ENCODE measurements at places on chromosomes 13 and 19. TPM values are rescaled to one million over a fixed set of nuclear protein-coding genes. Genes with fewer than 3 reads are reported as not detected.
A peak's percentile ranks its signal among the peaks of the same experiment; 100 is the strongest.

DNA sequence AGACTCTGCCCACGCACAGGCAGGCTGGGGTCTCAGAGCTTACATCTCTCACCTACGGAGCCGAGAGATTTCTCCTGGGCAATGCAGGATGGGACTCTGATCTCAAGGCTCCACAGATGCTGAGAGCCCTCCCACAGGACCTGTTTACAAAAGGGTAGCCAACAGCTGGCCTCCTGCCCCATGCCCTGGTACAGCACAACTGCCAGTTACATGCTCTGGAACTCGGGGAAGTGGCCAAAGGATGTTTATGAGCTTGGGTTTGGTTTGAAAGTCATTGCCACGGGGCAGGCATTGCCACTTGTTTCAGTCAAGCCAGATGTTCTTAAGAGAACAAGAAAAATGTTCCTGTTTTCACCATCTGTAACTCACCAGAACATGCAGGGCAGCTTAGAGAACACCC, 3.5 kb downstream of the DHRS12 start:
- no peak for DNase-seq

DNA sequence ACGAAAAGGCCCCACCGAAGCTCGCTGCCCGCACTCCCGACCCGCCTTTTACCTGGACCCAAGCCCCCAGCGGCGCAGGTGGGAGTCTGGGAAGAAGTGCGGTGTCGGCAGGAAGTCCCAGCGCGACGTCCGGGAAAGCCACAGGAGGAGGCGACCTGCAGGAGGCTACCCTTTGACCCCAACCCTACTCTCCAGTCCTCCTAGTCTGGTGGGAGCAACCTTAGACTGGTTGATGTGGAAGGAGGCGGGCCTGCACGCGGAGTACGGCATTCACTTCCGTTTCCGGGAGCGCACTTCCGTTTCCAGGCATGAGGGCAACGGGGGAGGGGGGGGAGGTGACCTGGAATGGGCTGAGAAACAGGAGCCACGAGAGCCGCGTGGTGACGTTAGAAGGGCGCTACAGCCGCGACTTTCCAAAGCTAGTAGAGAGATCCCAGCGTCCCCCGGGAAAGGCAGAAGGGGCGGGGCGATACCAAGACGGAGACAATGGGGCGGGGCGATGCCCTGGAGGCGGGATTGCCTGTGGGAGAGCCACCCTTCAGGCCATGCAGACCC, 28.5 kb downstream of the ZNF266 start:
- DNase-seq: no peak

DNA sequence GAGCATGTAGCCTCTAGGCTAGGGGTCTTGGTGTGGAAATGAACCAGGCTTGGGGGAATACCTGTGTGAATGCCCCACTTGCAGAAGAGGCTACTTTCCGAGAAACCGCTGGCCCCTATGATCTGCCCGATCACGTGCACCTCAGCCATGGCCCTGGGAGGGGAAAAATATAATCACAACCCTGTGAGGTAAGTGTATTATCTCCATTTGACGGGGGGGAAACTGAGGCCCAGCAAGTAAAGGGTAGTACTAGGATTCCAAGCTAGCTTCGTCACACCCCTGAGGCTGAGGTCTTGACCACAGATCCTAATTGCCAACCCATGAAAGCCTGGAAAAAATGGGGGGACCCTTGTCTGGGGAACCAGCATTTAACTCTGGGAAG, 587 bp downstream of the B9D2 start:
- DNase-seq: no peak

DNA sequence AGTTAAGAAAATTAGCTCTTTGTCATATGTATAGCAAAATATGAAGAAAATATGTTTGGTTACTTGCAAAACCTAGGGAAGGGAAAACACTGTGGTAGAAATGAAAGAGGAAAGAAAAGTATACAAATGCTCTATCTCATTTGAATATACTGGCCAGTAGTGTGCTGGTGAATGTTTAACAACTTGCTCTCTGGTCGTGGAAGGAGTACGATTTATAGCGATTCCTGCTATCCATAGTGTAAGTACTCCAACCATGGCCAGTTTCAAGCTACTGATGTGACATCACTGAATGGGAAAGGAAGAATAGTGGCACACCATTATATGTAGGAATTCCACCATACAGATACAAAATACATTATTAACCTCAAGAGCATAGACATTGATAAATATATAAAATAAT, 9.3 kb downstream of the BORA start:
- DNase-seq: no peak

- DNase-seq: no peak
These were observed 12.6 kb upstream of the ERICH6B start for GRCh38 chr13:45628094-45628493.

- DNase-seq: no peak
These were observed 348.3 kb downstream of the UQCRFS1 start for GRCh38 chr19:28864577-28865042.

- peak; percentile 90 for DNase-seq
These were observed 864 bp downstream of the FTL start for GRCh38 chr19:48965806-48966540.

DNA sequence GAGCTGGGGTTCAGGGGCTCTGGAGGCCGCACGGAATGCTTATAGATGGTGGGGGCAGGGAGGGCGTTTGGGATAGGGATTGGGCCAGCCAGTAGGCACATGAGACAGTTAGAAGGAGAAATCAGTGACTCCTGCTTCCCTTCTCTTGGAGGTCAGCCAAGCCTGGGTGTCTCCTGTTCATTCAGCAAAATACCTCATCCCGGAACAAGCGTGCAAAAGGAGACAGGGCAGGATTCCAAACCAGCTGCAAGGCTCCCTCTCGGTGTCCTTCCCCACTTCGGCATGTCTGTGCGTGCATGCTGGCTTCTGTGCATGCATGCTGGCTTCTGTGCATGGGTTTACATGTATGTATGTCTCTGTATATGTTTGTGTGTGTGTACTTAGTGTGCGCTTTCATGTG, 37.3 kb upstream of the PEPD start:
- no peak for DNase-seq

GRCh38 chr13:53064731-53065130, 36.1 kb downstream of the OLFM4 start:
- DNase-seq: no peak

DNA sequence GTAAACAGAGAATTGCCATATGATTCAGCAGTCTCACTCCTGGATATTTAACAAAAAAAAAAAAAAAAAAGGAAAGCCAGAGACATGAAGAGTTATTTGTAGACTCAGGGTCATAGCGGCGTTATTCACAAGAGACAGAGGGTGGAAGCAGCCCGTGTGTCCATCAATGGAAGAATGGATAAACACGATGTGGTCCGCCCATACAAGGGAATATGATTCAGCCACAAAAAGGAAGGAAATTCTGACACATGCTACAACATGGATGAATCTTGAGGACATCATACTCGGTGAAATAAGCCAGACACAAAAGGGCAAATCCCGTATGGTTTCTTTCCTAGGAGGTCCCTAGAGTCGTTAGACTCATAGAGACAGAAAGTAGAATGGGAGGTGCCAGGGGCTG, 14.8 kb downstream of the ACSBG2 start:
- DNase-seq: no peak

- DNase-seq: no peak
These were observed 47.9 kb upstream of the POMP start for GRCh38 chr13:28610996-28611395.

DNA sequence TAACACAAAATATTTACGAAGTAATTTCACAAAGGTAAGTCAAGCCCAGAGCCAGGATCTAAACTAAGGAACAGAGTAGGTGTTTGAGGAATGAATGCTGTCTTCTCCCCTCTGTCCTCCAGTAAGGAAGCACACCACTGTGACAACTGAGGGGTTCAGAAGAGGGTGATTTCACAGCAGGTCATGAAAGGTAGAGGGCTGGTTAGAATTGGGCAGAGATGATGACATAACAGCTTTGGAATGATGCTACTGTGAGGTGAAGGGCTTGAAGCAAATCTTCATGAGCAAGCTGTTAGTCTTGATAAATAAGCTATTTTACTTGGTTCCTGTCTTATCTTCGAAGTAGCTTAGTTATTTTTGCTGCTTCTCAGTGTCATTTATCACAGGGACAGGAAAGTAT, 498.6 kb downstream of the FGF9 start:
- DNase-seq: no peak

The ZNF175 gene
- 7.9 TPM for total RNA-seq

The KL gene
- 3.6 TPM for total RNA-seq

The PLA2G4C gene
- total RNA-seq: 3.2 TPM

The SRRM5 gene
- total RNA-seq: 0.56 TPM

The OR7D2 gene
- total RNA-seq: 1.3 TPM

The KIR3DL2 gene
- total RNA-seq: not detected
